ENCODE measurements at places on chromosomes 5 and 9.

DNA sequence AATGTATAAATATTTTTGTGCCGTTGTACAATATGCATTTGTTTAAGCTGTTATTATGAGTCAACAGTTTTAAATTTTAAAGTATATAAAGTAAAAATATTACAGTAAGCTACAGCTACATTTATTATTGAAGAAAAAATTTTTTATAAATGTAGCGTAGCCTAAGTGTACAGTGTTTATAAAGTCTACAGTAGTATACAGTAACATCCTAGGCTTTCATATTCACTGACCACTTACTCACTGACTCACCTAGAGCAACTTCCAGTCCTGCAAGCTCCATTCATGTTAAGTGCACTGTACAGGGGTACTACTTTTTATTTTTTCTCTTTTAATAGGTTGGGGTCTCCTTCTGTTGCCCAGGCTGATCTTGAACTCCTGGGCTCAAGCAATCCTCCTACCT is 30.6 kb downstream of the SIL1 start:
- DNase-seq, result no peak

DNA sequence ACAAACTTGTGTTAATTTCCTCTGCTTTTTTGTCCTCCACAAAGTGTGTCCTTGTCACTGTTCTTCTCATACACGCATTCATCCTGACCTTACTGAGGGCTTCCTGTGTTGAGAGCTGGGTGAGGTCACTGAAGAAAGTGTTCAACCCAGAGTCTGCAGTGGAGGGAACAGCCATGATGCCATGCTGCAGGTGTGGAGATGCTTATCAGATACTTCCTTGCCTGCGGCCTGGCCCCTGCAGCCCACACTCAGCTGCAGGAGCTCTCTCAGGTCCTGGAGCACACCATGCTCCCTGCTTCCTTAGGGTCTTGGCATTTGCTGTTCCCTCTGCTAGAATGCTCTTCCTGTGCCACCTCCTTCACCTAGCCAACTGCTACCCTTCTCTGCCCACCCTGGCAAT is 108.1 kb upstream of the SPRY4 start:
- no peak for DNase-seq

GRCh38 chr5:158056130-158056825 is 197.3 kb upstream of the CLINT1 start:
- no peak for DNase-seq

GRCh38 chr5:15993334-15993733 is 186.3 kb downstream of the MARCHF11 start:
- no peak for DNase-seq

DNA sequence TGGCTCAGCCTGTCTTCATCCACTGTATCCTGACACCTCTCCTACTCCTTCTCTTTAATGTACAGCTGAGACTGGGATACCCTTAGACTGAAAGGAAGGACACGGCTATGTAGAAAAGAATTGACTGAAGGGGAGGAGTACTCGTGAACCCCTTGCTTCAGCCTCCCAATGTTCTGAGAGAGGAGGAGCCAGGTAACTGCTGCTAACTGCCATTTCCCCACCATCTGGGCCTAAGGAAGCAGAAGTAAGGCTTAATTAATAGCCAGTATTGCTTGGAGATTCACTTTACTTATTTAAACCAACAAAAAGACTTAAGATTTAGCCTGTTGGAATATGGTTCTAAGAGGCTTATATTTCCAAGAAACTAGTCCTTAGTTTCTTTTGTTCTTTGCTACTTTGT is 18.8 kb upstream of the RGS3 start:
- peak; percentile 9 for DNase-seq

DNA sequence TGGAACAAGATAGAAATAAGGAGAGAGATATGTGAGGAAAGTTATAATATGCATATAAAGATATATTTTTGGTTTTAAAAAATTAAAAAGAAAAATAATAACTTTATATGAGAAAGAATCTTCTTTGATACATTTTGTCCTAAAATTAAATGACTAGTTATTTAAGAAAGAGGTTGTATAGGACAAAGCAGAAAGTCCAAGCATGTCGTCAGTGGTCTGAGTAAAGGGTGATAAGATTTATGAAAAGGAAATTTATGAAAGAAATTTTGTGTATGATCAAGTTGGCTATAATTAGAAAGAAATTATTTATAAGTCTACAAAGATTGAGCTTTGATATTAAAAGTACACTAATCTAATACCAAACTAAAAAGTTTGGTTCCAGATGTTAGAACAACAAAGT is 32.0 kb downstream of the GTF3C4 start:
- no peak for DNase-seq

- DNase-seq, result no peak
Measured at GRCh38 chr5:181198905-181199519, 6.0 kb downstream of the TRIM7 start.

- no peak for DNase-seq
Measured at GRCh38 chr5:164062304-164062703, 556.9 kb downstream of the MAT2B start.

DNA sequence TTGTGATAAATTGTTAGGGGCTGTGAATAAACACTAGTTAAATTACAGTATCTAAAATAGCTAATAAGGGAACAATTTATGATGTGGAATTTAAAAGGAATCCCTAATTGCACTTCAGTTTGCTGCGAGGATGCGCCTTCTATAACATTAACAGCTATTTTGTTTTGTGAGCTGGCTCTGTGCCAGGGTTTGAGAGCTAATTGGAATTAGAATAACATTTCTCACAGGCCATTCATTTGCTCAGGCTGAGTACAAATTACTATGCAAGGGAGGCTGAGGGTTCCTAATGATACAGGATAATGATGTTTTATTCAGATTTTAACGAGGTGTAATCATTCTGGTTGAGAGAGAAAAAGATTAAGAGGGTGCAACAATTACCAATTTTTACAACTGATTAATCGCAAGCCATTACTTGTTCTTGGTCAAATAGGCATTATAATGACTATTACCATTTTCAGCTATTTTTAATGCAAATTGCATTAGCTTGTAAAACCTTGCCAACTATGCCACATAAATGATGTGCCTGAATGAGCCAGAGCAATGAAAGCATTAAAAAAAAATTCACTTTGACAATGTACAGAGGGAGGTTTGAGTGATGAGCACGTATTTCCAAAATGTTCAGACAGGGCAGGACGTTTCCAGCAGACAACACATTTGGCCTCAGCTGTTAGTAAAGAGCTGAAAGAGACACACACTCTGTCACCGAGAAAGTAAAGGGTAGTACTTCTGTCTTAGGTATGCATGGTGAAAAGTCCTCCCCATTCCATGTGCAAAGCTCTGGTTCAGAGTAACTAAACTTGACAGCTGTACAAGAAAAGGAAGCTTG is 576.5 kb downstream of the TLE1 start:
- no peak for DNase-seq

DNA sequence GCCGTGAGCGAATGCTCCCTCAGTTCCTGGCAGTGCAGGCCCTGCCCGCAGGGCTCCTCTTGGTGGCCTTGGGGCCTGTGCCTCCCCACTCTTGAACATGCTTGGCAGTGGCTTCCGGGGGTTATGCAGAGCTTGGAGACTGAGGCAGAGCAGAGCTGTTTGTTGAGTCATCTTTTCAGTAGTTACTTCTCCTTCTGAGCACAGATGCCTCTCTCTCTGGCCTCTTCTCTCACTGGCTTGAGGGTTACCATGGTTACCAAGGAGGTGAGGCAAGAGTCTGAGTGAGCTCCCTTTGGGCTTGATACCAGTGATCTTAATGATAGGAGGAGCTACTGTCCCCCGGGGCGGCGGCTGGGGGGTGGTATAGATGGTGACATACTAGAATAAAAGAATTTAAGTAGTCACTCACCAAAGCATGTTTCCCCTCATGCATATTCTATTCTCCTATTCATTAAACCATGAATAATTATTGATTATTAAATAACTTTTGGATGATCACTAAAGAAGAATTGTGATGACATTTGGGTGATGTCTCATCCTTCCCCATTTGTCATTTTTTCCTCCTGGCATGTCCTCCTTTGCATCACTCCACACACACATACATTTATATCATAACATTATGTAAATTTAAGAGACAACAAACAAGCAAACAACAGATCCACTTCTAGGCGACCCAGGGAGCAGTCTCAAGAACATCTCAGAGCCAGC is 111.1 kb downstream of the ARHGAP26 start:
- peak; percentile 63 for DNase-seq

- DNase-seq, result no peak
Measured at GRCh38 chr9:84850830-84851392, 181.4 kb downstream of the NTRK2 start.

DNA sequence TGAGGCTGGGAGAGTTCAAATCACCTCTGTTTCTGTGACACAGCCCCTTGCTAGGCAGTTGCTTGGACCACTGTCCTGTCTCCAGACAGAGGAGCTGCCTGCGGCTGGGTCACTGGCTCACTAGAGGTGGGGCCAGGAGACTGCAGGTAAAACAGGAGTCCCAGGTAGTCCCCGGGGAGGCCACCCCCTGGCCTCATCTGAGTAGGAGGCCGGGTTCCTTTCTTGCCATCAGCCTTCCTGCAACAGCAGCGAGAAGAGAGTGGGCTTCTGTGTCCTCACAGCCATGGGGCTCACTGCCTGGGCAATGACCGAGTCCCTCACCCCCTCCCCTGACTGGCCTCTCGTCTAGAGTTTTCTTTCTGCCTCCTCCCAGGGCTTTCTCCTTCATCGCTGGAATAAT is 197.5 kb downstream of the CDK5RAP2 start:
- DNase-seq, result no peak

- DNase-seq, result no peak
Measured at GRCh38 chr9:89462817-89463683, 34.9 kb downstream of the SEMA4D start.

GRCh38 chr5:30001826-30002225 is 1191.7 kb upstream of the CDH6 start:
- DNase-seq, result no peak

GRCh38 chr9:22228542-22228941 is 218.1 kb upstream of the DMRTA1 start:
- DNase-seq, result no peak

DNA sequence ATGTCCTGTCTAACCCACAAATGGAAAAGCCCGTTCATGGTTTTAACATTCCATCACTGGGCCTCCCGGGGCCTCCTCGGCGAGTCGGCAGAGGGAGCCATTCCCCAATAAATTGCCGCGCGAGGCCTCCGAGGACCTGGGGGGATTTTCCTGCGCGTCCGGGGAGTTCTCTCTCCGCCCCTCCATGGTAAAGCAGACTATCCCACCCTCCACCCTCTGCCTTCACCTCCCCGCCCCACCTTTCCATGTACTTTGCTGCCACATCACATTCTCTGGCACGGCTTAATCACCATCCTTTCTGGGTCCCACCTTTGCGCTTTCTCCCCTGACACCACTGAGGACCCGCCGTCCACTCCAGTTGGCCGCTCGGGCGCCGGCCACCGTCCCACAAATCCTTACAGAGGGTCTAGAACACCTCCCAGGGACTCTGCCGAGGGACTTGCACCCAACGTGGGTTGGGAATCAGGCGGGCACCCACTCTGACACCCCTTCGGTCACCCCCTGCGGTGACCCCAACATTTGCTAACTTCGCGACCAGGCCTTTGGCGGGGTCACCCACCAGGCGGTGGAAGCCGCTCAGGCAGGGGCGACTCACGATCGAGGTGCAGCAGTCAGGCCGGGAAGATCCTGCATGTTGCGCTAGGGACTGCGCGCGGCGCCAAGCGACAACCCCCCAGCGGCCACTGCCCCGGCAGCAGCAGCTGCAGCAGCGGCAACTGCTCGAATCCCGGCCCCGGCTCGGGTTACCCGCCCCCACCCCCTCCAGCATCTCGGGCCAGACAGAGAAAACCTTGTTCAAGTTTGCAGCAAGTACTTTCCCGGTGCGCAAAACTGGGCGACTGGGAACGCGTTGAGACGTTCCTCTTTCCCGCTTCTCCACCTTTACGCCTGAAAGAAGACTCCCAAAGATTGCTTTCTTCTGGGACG is at the start of gene MEGF10:
Gene MEGF10 (plus strand): TSS at position 778 of the 927 bp plus-strand sequence. CDS start 40,513 bp downstream, outside the sequence.
- DNase-seq, result peak; percentile 69

DNA sequence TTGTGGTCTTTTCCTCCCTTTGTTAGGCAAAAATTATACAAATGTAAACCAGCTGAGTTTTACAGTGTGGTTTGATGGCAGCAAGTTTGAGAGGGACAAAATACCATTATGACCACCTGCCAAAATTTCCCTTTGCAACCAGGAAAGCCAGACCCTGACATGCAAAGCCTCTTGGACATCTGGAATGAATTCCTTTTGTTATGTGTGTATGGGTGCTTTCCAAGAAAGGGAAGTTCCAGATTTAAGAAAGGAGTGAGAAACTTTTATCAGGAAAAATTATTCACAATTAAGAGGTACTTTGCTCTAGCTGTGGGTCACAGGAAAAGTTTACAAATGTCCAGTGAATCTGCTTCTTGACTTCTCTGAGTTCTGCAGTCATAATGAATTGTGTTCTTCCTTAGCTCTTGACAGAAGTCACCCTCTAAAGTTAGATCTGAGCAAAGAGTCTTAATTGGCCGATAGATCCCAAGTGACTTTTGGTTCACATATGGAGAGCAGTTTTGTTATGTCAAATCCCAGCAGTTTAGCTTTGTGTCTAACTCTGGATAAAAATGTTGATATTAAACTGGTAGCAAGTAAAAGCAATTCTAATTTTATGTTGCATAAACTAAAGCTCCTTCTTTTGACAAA is 295.9 kb upstream of the ZNF608 start:
- no peak for DNase-seq

- DNase-seq, result no peak
Measured at GRCh38 chr9:111986035-111986556, 89.5 kb downstream of the UGCG start.

DNA sequence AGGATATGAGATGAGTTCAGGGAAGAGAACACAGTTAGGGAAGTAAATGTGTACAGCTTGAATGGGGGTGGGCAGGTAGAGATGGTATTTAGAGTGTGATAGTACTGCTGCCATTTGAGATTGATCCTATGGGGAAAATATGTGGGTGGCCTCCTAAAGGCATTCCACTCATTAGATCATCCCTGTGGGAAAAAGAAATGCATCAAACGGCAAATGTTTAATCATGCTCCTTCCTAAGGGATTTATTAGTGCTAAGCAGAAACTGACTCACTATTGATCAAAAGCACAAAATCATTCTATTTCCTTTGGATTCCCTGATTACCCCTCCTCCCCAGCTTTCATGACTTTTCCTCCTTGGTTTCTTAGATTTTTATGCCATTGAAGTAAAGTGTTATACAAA is 36.4 kb upstream of the SMC5 start:
- no peak for DNase-seq

GRCh38 chr9:95018099-95018936 is 291.8 kb downstream of the AOPEP start:
- DNase-seq, result no peak

DNA sequence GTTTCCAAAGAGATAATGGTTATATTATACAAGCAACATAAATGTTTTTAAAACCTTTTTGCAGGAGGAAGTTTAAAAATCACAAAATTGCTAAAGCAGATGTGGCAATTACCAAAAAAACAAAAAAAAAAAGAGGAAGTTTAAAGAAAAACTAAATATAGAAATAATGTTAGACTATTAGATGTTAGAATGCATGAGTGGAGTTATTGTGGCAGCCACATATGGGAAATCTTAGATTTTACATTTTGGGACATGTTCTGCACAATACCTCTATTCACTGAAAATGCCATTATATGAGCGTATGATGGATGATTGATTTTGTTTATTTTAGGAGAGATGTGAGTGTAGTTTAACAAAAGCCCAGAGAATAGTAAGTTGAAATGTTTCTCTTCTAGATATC is 31.2 kb upstream of the DTWD2 start:
- peak; percentile 54 for DNase-seq
